CD8-positive, alpha-beta memory T cell (primary cell): ENCODE measurements at places on chromosomes 2 and 18.

DNA sequence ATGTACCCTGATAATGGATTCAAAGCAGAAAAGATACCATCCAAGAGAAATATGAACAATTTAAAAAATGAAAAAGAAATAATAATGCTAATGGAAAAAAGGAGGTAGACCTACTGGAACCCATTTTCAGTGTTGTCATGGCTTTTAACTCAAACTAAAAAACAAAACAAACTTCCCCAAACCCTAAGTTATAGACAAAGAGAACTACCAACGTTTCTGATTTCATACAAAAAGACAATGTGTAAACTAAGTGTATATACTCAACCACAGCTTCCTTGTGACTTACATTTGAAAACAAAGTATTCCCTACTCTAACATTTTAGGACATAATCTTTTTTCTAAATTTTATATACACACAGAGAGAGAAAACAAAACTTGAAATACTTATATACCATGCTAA lies 45.9 kb downstream of the ACVR1 start:
- no peaks in the 10 kb centered on the region for H3K27me3 ChIP-seq
- no peak for DNase-seq
- no peaks in the 10 kb centered on the region for H3K4me1 ChIP-seq
- H3K27ac ChIP-seq: no peak overlapping the region

DNA sequence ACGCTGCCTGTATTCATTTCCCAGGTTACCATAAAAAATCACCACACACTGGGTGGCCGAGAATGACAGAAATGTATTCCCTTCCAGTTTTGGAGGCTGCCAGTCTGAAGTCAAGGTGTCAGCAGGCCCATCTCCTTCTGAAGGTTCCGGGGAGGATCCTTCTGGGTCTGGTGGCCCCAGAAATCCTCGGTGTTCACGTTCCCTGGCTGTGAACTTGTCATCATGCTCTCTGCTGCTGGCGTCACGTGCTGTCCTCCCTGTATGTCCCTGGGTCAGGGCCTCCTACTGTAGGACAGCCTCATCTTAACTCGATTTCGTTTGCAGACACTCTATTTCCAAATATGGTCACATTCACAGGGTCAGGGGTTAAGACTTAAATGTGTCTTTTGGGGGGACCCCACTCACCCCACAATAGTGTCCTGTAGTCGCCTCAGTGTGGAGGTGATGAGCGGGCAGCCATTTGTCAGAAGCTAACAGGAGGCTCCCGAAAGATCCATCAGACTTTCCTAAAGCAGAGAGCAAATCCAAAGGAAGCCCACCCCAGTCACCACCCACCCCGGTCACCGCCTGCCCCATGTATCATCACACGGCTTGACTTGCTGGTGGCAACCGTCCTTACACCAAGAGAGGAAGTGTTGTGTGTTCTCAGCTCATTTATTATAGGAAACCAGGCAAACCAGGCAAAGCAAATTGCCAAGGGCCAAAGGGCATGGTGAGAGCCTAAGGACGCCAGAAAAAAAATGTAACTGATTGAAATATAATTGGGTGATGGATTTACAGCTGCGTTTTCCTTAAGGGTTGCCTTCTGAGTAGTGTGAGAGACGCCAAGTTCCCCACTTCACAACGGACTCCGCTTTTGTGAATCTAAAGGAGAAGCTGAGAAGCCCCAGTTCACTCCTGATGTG lies 148.8 kb upstream of the ZNF236 start:
- no peak overlapping the region for H3K4me3 ChIP-seq
- H3K27ac ChIP-seq: no peak overlapping the region
- DNase-seq: no peak
- H3K27me3 ChIP-seq: no peaks in the 10 kb centered on the region
- H3K36me3 ChIP-seq: no peaks in the 10 kb centered on the region

DNA sequence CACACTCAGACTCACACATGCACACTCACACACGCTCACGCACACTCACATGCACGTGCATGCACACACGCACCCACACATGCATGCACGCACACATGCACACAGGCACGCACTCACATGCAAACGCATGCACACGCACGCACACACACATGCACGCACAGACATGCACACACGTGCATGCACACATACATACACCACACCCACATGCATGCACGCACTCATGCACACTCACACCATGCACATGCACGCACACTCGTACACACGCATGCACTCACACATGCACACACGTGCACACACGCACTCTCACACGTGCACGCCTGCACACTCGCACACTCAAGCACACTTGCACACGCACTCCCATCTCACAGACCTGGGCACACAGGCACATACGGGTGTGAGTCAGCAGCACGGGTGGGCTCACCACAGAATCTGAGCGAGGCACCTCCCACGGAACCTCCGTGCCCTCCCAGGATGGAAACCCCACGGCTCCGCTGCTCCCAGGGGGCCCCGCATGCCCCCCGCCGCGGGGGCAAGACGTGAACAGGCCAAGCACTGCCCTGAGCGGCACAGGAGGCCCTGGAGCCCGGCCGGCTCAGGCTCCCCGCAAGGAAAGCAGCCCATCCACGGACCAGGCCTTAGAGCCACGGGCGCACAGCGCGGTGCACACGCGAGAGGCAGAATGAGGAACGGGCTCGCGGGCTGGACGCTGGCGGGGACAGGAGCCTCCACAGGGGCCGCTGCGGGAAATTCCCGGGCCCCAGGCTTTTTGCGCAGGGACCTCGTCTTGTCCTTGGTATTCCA lies 8.4 kb upstream of the KCNG2 start:
- H3K27ac ChIP-seq: no peak overlapping the region
- no peaks in the 10 kb centered on the region for H3K4me1 ChIP-seq
- no peak overlapping the region for H3K4me3 ChIP-seq
- DNase-seq: no peak
- peaks cover 7% of the 10 kb centered on the region for H3K27me3 ChIP-seq

GRCh38 chr2:129330504-129330903 lies 649.0 kb upstream of the RAB6C start:
- no peak for DNase-seq
- H3K4me3 ChIP-seq: no peak overlapping the region
- no peaks in the 10 kb centered on the region for H3K4me1 ChIP-seq

- no peak for DNase-seq
- H3K27ac ChIP-seq: no peak overlapping the region
- no peaks in the 10 kb centered on the region for H3K27me3 ChIP-seq
- no peak overlapping the region for H3K4me3 ChIP-seq
- H3K36me3 ChIP-seq: no peaks in the 10 kb centered on the region
- H3K4me1 ChIP-seq: no peaks in the 10 kb centered on the region
Measured at GRCh38 chr2:111024496-111024895, 96.2 kb upstream of the BCL2L11 start.

GRCh38 chr2:70479816-70480215 lies 73.8 kb downstream of the TGFA start:
- H3K27ac ChIP-seq: no peak overlapping the region
- H3K4me1 ChIP-seq: peaks cover 5% of the 10 kb centered on the region
- no peaks in the 10 kb centered on the region for H3K27me3 ChIP-seq

GRCh38 chr2:66813976-66814375 lies 379.1 kb downstream of the MEIS1 start:
- no peak overlapping the region for H3K4me3 ChIP-seq
- no peak overlapping the region for H3K27ac ChIP-seq
- no peak for DNase-seq
- no peaks in the 10 kb centered on the region for H3K36me3 ChIP-seq
- no peaks in the 10 kb centered on the region for H3K27me3 ChIP-seq
- H3K4me1 ChIP-seq: no peaks in the 10 kb centered on the region

DNA sequence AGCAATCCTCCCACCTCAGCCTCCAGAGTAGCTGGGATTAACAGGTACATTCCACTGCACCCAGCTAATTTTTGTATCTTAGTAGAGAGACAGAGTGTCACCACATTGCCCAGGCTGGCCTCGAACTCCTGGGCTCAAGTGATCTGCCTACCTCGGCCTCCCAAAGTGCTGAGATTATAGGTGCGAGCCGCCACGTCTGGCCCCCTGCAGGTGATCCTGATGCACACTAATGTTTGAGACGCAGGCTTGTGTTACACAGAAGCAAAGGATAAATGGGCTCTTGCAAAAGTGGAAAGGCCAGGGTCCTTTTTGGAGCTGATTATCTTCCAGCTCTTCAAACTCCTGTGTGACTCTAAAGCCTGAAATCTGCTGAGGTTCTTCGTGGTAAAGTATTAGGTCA lies 84.2 kb downstream of the TGFA start:
- H3K27me3 ChIP-seq: no peaks in the 10 kb centered on the region
- no peak for DNase-seq
- H3K4me1 ChIP-seq: peaks cover 18% of the 10 kb centered on the region

DNA sequence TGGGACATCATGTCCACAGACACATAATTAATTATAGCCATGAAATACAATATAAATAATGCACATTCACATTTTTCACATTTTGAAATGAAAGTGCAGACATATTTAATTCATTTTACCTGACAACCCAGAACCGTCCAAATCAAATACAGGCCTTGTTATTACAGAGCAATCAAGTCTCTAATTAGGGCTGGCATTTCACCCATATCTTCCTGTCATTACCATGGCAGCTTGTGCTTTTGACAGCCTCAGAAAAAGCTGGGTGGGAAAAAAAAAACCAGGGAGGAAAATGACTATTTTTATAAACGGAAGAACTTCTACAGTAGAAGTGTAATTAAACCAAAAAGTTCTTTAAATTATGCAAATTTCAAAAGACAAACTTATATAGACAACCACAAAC lies 436.4 kb downstream of the FBXO15 start:
- no peak overlapping the region for H3K4me3 ChIP-seq
- H3K27me3 ChIP-seq: no peaks in the 10 kb centered on the region
- no peaks in the 10 kb centered on the region for H3K4me1 ChIP-seq
- H3K36me3 ChIP-seq: no peaks in the 10 kb centered on the region
- DNase-seq: no peak

GRCh38 chr2:163200741-163201140 lies 362.2 kb upstream of the KCNH7 start:
- no peak overlapping the region for H3K4me3 ChIP-seq
- no peaks in the 10 kb centered on the region for H3K27me3 ChIP-seq
- H3K36me3 ChIP-seq: no peaks in the 10 kb centered on the region
- no peaks in the 10 kb centered on the region for H3K4me1 ChIP-seq
- no peak overlapping the region for H3K27ac ChIP-seq
- no peak for DNase-seq

DNA sequence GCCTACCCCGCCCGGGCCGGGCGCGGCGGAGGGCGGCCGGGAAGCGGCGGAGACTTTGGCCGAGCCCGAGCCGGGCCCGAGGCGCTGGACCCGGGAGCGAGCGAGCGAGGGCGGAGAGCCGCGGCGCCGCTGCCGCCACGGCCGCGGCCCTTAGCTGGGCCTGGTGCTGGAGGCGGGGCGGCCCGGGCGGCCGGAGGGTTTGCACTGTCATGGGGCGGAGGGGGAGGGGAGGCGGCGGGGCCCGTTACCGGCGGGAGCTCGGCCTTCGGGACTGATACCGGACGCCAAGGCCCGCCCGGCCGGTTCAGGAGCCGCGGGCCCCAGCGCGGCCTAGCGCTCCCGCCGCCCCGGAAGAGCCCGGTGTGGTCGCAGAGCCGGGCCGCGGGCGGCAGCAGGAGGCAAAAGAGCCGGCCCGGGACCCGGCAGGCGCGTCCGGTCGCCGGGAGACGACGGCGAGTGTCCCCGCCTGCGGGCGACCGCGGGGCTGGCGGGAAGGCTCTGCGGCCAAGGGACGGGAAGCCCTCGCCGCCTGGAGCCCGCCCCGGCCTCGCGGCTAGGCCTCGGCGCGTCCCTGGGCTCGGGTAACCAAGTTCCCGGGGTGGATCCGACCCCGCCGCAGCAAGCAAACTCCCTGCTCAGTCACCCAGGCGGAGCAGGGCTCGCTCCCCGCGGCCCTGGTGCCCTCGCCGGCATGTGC lies 697 bp downstream of the KCMF1 start:
- peak overlapping the region; percentile 70 for H3K27ac ChIP-seq
- H3K4me1 ChIP-seq: peaks cover 58% of the 10 kb centered on the region
- DNase-seq: peak; percentile 74
- no peaks in the 10 kb centered on the region for H3K36me3 ChIP-seq

- no peak overlapping the region for H3K27ac ChIP-seq
- H3K27me3 ChIP-seq: no peaks in the 10 kb centered on the region
- H3K36me3 ChIP-seq: no peaks in the 10 kb centered on the region
- DNase-seq: no peak
- H3K4me1 ChIP-seq: no peaks in the 10 kb centered on the region
Measured at GRCh38 chr18:5424903-5425664, 118.7 kb downstream of the EPB41L3 start.

DNA sequence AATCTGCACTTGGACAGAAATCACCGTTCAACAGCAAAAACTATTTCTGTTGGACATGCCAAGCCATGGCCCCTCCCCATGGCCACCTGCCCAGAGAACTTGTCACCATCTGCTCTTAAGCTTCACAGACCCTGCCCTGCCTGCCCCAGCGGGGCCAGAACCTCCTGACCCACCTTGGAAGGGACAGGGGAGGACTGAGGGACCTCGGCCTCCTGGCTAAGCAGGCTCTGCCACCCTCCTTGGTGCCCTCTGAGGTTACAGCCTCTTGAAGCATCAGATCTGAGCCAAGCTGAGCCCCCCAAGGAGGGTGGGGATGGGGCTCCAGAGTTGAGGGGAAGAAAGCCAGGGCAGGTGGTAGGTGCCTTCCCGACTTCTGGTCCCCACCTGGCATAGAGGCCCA lies 6.5 kb downstream of the TEX261 start:
- H3K27me3 ChIP-seq: no peaks in the 10 kb centered on the region
- peaks cover 36% of the 10 kb centered on the region for H3K36me3 ChIP-seq
- no peak overlapping the region for H3K4me3 ChIP-seq
- H3K27ac ChIP-seq: no peak overlapping the region

DNA sequence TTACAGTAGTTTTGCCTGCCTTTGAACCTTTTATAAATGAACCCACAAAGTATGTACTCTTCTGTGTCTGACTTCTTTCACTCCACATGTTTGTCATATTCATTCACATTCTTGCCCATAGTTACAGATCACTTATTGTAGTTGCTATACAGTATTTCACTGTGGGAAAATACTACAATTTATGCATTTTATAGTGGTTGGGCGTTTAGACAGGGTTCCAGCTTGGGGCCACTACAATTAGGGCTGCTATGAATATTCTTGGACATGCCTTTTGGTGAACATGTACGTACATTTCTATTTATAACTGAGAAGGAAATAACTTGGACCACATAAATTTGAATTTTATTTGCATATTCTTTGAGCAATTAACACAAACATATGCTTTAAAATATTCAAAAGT lies 15.4 kb upstream of the PMAIP1 start:
- no peak for DNase-seq
- H3K4me3 ChIP-seq: no peak overlapping the region
- no peak overlapping the region for H3K27ac ChIP-seq
- H3K36me3 ChIP-seq: no peaks in the 10 kb centered on the region
- no peaks in the 10 kb centered on the region for H3K27me3 ChIP-seq

- H3K4me3 ChIP-seq: no peak overlapping the region
- no peaks in the 10 kb centered on the region for H3K36me3 ChIP-seq
- DNase-seq: no peak
Measured at GRCh38 chr2:171327043-171327496, 106.7 kb downstream of the METTL8 start.

GRCh38 chr2:149221898-149222297 lies 108.5 kb upstream of the LYPD6 start:
- H3K27me3 ChIP-seq: no peaks in the 10 kb centered on the region
- H3K36me3 ChIP-seq: no peaks in the 10 kb centered on the region
- H3K4me1 ChIP-seq: no peaks in the 10 kb centered on the region
- no peak overlapping the region for H3K4me3 ChIP-seq
- DNase-seq: no peak
- H3K27ac ChIP-seq: no peak overlapping the region
